ENCODE measurements at places on chromosomes 12 and 14.

DNA sequence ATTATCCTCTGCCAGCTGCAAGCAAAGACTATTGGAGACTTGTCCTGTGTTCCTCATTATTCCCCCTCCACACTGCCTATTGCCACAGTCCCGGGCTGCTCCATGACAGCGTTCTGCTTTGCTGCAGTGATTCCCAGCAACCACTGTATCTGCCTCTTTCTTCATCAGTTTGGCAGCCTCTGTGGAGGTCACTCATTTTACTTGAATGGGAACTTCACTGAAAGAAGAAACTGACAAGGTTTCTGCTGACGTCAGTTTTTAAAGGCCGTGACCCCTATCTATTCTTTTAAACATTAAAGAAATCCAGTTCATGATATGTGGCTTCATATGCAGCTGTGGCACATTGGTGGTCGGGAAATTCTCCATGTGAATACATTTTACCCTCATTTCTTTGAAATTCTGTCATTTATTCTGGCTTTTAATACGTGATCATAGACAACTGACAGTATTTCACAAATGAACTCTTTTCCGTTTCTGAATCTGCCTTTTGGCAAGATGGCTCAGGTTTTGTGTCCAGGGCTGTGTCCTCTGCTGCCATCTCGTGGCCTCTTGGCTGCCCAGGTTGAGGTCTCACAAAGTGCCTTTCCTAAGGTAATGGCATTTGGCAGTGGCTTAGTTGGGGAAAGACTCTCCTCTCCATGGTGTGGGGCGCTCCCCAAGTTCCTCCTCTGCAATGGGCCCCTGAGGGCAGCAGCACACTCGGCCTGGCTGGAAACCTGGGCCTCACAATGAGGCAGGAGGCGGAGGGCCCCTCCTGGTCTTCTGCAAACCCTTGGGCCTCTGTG is 5.8 kb downstream of the TMEM253 start:
- DNase-seq, result peak; percentile 82

DNA sequence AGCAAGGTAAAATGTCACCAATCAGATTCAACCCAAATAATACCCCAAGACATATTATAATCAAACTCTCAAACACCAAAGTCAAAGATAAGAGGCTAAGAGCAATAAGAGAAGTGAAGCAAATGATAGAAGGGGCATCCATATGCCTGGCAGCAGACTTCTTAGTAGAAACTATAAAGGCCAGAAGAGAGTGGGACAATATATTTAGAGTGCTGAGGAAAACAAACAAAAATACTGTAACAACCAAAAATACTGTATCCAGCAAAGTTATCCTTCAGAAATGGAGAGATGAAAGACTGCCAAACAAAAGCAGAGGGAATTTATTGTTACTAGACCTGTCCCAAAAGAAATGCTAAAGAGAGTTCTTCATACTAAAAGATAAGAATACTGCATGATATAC is 25.8 kb downstream of the COX16 start:
- no peak for DNase-seq

DNA sequence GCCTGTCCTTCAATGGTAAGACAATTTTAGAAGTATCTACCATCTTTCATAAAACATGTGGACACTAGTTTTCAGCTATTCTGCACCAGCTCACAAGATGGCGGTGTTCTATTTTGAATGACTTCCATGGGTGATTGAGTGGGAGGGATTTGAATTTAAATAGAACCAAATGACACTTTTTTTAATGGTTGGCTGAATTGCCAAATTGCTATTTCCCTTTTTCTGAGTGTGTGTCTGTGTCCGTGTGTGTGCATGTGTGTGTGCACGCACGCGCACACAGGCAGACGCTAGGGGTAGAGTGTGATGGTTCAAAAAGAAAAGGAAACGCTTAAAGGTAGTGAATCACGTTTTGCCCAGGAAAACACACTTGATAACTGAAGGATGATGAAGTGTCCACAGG is 362.6 kb downstream of the DAD1 start:
- DNase-seq, result peak; percentile 2

DNA sequence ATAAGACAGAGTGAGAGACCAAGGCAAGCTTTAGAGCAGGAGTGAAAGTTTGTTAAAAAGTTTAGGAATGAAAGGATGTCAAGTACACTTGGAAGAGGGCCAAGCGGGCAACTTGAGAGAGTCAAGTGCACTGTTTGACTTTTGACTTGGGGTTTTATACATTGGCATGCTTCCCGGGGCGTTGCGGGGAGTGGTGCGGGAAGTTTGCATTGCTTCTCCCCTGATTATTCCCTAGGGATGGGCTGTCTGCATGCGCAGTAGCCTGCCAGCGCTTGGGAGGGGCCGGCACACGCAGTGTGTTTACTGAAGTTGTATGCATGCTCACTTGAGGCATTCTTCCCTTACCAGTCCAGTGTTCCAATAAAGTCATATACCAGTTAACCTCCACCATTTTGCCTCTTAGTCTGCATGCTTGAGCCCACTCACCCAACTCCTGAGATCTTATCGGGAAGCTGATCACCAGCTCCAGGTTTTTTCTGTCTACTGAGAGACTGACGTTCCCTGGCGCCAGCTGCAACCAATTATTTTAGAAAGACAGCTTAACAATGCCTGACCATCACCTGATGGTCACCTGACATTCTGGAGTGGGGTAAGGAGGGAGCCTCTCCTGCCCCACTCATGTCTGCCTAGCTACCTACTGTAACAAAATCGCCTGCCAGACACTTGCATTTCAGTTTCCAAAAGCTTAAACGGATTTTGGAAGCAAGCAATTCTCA is 53.2 kb downstream of the DACT1 start:
- DNase-seq, result no peak

All from activated naive CD4-positive, alpha-beta T cell treated with Interleukin-2 at 50 U/mL for 16 hours (primary cell).